CD4-positive, CD25-positive, alpha-beta regulatory T cell (primary cell): ENCODE measurements at places on chromosomes 16 and 17.

GRCh38 chr17:12979826-12980500, 37.9 kb downstream of the ELAC2 start:
- DNase-seq: no peak

GRCh38 chr17:14417336-14417735, 116.5 kb downstream of the HS3ST3B1 start:
- no peak for DNase-seq

DNA sequence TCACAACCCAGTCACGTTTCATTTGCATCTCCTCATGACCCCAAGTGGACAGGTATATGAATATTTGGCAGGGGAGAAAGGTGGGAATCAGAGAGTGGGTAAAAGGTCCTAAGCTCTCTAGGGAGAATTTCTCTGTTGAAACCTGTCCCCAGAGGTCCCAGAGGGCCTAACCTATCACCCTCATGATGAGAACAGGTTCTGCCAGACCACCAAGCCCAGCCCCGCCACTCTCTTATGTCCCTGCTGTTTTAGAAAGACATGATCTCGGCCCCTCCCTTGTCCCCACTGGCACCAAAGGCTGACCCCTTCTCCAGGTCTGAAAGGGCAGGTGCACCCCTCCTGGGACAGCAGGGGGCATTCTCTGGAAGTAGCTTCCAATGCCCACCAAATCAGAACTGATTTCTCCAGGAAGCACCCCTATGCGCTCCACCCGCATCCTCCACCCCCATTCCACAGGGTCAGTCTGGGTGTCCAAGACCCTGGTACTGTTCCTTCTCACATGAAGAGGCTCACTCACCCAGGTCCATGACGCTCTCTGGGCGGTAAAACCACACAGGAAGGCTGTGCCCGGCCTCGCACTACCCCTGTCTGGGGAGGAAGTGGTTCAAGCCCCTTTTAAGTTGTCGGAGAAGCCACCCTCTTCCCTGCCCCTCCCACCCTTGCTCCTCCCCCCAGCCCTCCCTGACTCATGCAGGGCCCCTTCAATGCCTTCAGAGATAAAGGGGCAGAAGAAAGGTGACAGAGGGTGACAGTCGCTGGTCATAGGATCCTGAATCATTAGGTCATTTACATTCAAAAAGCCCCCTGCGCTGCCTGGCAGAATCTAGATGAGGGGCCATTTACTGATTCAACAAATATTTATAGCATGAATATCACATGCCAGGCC, at the start of gene CCR7:
Gene CCR7 (minus strand): TSS at position 590 of the 886 bp plus-strand sequence. CDS start 63 bp downstream, at position 527.
- DNase-seq: peak; percentile 93

- DNase-seq: no peak
Observed at GRCh38 chr17:29138971-29139691, 41.1 kb downstream of the MYO18A start.

- no peak for DNase-seq
Observed at GRCh38 chr17:52660692-52661091, 502.2 kb upstream of the CA10 start.

DNA sequence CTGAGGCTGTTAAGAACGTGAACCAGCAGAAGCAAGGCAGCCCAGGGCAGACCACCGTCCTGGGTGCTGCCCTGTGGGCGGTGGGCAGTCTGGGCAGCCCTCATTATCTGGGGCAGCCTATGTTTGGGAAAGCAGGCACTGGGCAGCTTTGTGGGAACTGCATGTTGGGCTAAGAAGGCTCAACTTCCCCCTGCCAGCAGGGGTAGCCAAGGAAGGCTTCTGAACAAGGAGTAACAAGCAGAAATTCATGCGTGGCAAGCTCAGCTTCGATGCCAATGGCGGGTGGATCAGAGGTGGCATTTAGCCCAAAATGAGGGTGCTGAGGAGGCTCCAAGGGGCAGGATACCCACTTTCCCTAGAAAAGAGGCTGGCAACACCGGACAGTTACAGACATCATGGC, 42.7 kb upstream of the METRNL start:
- DNase-seq: no peak

GRCh38 chr17:5870231-5870953, 199.8 kb upstream of the WSCD1 start:
- DNase-seq: no peak

GRCh38 chr16:10942352-10943063, at the start of gene DEXI:
TSS of gene DEXI (minus strand) at chr16:10942468. CDS start at chr16:10942005, 463 bp downstream.
- peak; percentile 95 for DNase-seq

- no peak for DNase-seq
Observed at GRCh38 chr17:72167593-72167992, 46.8 kb downstream of the SOX9 start.

GRCh38 chr17:34386697-34387550, 23.9 kb upstream of the CCL1 start:
- peak; percentile 22 for DNase-seq
